ENCODE measurements at places on chromosomes 6 and 20.

DNA sequence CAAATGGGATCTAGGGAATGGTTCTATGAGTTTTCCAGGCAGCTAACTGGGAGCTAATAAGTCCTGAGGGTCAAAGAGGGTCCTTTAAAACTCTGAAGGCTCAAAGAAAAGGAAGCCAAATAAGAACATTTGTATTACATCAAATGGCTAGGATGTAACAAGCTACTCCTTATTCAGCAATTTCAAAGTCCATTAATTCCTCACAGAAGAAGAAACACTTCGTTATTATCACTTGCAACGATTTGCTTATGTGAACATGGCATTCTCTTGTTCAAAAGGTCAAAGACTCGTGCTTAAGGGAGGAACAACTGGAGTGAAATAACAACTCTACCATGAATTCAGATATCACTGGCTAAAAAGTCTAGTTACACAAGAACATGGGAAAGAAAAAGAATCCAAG, 70.8 kb upstream of the FBXO30 start:
- no peak for DNase-seq

DNA sequence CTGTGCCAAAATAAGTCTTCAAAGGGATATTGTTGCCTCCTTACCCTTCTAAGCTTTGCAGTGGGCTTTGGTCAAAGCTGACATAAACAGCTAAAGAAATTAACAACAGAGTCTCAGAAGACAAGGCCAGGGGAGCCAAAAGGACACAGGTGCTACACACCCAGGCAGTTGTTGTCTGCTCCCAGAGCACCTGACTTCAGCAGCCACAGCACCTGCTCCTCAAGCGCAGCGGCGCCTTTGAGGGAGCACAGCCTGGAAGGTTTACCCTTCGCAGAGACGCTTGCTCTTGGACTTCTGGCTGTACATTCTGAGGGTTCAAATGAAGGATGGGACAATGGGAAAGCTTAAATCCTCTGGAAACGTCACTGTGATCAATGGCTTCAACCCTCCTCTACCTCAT, 16.6 kb downstream of the B4GALT5 start:
- DNase-seq = no peak

- DNase-seq = no peak
Observed at GRCh38 chr20:37260923-37261322, 691 bp downstream of the GHRH start.

GRCh38 chr20:49282584-49283171, 4.8 kb upstream of the ZNFX1 start:
- no peak for DNase-seq

DNA sequence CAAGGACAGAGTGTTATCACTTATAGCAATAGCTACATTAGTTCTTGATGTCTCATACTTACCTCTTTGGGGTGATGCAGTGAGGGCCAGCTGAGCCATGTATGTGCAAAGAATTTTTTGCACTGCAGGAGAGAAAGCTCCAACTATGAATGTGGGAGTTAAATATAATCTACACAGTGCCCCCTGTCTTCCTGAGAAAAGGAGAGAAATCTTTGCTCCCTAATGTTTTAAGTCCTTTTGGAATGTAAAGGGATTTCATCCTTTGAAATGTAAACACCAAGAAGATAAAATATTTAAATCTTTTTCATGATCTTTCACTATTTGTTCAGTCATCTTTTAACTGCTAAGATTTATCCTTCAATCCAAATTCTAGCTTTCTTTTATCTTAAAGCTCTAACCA, 822.1 kb downstream of the TENT5A start:
- DNase-seq = no peak

GRCh38 chr6:139508023-139508422, 133.6 kb upstream of the CITED2 start:
- no peak for DNase-seq

- no peak for DNase-seq
Observed at GRCh38 chr6:139137706-139138105, 2.8 kb downstream of the HECA start.

DNA sequence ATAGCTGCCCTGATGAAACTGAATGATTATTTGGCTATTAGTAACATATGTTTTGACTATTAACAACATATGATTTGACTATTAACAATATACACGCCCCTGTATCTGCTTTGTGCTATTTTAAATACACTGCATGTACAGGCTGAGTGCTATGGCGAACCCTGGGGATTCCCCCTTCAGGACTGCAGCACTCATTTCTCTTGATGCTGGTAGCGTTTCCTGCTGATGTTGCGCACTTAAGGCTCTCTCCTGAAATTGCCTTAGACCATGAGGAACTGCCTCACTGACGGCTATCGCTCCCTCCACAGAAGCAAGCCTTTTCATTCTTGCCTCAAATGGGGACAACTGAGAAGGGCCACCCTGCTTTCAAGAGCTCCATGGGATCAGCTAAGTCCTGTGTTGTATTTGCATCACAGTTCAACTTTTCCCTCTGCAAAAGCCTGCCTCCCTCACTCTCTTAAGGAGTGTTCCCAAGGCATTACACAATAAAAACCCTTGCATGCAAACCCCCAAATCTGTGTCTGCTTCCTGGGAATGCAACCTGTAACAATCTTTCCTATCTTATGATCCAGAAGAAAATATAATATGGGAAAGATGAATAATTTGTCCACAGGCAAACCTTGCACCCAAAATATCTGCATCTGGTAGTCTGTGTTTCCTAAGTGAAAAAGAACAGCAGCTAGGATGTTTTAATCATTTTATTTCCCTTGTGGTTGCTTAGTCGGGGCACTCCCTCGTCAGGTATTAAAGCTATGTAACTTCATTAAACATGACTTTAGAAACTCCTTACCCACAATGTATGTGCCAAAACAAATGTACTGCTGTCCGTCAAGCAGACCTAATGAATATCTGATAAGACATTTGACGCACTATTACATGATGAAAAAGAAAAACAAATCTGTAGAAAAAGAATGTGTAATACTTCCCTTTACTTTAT, 456.4 kb downstream of the COL12A1 start:
- no peak for DNase-seq

DNA sequence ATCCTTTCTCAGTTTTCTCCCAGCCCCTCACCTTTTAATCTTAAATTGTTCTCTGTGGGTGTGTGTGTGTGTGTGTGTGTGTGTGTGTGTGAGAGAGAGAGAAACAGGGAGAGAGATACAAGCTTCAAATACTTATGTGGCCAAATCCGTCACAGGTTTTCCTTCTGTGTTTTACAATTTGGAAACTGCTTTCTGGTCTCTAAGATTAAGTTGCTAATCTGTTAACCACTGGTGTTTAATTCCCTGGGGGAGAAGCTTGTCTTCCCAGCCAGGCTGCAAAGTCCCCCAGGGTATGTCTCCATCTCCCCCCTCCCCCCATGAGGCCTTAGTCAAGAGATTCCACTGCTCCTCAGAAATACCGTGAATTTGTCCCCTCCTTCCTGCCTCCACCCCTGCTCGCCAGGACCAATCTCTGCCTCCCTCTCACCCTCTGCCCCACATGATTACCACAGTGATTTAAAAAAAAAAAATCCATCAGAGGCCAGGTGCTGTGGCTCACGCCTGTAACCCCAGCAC, 49.0 kb downstream of the RIPOR3 start:
- no peak for DNase-seq

DNA sequence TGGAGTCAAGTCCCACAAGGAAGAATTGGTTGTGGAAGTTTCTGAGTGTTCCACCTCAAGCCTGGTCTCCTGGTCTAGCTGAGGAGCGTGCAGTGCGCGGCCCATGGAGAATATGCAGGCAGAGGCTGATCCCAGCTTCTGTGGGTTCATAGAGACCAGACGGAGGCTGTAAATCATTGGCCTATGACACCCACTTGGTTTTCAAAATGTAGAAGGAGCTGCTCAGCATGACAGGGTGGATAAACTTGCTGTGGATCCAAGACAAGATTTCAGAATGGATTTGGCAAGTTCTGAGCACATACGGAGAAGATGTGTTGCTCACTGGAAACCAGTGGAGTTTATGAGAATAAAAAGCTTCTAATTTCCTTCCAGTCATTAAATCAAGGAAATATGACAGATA, 744 bp downstream of the KIF25 start:
- DNase-seq = no peak

- no peak for DNase-seq
Observed at GRCh38 chr6:85537055-85537494, 56.6 kb downstream of the SNX14 start.

GRCh38 chr6:99137314-99137713, 189.6 kb upstream of the FBXL4 start:
- no peak for DNase-seq

DNA sequence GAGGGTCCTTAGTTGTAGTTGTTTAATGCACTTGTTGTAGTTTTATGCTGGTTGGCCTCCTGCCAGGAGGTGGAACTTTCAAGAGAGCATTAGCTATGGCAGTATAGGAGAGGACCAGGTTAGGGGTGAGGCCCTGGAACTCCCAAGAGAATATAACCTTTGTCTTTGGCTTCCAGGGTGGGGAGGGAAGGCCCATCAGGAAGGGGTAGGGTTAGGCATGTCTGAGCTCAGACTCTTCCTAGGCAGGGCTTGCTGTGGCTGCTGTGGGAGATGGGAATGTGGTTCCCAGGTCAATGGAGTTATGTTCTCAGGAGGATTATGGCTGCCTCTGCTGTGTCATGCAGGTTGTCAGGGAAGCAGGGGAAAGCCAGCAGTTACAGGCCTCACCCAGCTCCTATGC, 20.0 kb upstream of the GABRR1 start:
- DNase-seq = no peak

GRCh38 chr20:49982072-49982345, 771 bp upstream of the SNAI1 start:
- DNase-seq = no peak

- no peak for DNase-seq
Observed at GRCh38 chr6:150271501-150272263, 97.1 kb upstream of the IYD start.

GRCh38 chr6:14474816-14475215, 357.2 kb downstream of the CD83 start:
- DNase-seq = no peak

DNA sequence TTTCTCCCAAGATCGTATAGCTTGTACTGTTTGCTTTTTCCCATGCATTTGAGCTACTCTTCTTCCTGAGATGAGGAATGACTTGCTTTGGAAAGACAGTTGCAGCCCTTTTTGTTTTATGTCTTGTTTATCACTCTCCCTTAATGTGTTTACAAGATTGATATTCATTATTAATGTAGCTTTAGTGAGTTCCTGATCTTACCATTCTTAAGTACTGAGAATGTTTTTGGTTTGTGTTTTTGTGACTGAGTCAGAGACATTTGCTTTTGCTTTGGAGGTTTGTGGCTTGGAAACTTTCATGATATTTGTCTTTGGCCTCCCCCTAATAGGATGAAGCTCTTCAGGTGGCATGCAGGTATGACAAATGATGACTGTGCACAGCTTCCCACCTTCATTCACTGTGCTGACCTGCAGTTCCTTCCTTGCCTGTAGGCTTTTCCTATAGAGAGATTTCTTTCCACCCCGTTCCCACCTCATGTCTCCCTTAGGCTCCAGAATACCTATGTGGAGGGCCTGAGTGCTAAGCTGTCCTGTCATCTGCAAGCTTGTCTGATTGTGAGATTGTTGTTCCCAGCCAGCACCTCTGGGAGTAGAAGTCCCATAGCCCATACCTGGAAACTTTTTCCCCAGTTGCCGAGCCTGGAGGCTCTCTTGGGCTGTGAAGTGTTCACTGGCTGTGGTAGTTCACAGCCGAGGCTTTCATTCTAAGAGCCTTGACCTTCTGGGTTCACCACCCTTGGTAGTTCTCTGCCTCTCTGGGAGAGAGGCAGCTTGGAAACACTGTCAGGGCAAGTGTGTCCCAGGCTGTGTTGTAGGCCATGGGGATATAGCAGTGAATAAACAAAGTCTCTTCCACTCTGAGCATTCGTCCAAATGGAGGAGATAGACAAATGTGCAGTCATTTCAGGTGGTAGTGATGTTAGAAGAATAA, 27.1 kb downstream of the CDS2 start:
- DNase-seq = no peak

DNA sequence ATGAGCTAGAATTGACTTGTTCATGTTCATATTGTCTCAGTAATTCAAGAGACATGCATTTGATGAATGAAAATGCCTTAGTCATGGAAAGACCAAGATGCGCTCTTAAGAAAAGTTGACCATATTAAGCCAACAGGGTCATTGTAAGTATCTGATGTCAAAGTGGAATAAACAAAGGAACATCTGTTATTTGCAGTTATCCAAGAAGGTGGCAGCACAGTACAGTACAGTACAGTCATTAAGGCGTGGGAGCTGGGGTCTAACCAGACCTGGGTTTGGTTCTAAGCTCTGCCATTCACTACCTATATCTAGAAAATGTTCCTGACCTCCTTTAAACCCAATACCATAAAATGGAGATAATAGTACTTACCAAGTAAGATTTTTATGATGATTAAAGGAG, 178.1 kb downstream of the BACH2 start:
- no peak for DNase-seq

GRCh38 chr6:21331235-21331634, 262.3 kb upstream of the SOX4 start:
- DNase-seq = no peak

DNA sequence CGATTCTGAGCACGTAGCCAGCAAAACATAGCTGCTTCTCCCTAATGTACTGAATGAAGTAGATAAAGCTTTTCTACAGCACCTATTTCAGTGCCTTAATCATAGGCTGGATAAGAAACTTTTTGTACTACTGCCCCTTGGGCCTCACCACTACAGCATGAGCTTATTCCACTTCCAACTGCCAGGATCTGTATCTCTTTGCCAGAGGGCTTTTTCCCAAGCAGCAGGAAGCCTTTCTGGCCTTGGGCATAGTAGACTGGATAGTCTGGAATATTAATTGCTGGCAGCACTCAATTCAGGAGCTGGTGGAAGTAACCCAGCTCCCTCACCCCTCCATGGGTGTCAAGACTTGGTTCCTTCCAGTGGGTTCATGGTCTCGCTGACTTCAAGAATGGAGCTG, 43.6 kb downstream of the ANKEF1 start:
- no peak for DNase-seq

DNA sequence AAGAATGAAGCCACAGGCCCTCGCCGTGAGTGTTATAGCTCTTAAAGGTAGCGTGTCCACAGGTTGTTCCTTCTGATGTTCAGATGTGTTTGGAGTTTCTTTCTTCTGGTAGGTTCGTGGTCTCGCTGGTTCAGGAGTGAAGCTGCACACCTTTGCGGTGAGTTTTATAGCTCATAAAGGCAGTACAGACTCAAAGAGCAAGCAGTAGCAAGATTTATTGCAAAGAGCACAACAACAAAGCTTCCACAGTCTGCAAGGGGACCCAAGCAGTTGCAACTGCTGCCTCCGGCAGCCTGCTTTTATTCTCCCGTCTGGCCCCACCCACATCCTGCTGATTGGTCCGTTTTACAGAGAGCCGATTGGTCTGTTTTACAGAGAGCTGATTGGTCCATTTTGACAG, 5.2 kb downstream of the HIVEP1 start:
- DNase-seq = no peak

- no peak for DNase-seq
Observed at GRCh38 chr6:137818440-137818839, 48.6 kb upstream of the TNFAIP3 start.

- no peak for DNase-seq
Observed at GRCh38 chr20:61420056-61420455, 168.0 kb downstream of the CDH4 start.
